ENCODE measurements at places on chromosomes 1 and 21.

DNA sequence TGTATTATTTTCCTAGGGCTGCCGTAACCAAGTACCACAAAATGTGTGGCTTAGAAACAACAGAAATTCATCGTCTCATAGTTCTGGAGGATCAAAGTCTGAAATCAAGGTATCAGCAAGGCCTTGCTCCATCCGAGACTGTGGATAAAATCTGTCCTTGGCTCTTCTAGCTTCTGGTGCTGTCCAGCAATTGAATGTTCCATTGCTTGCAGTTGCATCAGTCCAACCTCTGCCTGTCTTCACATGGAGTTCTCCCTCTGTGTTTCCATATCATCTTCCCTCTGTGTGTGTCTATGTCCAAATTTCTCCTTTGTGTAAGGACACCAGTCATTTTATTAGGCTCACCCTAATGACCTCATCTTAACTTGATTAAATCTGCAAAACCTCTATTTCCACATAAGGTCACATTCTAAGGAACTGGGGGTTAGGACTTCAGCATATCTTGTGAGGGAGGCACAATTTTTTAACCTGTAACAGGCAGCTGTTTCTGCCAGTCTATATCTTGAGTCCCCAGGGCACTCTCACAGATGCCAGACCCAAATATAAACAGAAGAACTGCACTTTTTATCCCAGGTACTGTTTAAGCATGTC is 84.2 kb downstream of the ERG start:
- DNase-seq: no peak

- DNase-seq: peak; percentile 30
These were observed 25.4 kb downstream of the PIGM start for GRCh38 chr1:160006312-160006940.

DNA sequence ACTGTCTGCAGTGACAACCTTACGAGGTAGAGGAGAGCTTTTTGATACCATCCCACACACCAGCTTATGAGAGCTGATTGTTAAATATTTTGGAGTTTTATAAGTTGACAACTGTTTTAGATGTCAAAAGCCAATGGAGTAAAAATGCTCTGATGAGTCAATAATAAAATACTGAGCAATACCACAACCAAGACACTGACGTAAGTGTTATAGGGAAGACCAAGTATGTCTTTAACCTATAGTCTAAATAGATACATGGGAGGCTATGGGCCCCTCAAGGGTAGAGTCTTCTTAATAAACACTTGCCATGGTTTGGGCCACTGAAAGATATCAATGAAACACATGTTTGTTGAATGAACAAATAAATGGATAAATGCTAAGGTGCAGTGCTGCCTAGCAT is 49.2 kb downstream of the DUSP10 start:
- DNase-seq: no peak

- DNase-seq: no peak
These were observed 386.0 kb upstream of the NR5A2 start for GRCh38 chr1:199641531-199641930.
